ENCODE measurements at places on chromosomes 3 and 15.
A peak's percentile ranks its signal among the peaks of the same experiment; 100 is the strongest.

DNA sequence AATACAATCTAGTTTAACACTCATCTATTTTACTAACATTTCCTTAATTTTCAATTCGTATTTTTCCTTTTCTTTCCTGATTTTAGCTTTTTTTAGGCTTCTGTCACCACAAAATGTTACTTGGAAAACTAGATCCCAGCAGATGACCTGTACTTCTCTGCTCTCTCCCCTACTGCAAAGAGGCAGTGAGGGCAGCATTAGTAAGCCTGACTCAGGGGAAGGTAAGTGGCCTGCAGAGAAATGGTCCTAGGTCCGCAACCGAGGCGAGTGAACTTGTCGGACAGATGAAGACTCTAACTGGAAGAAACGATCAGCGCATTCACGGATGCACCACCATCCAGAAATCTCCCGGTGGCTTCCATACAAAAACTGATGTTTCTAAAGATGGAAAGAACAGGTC lies 20.4 kb downstream of the TMEM43 start:
- DNase-seq = no peak

GRCh38 chr3:182633186-182633585 lies 160.1 kb upstream of the ATP11B start:
- DNase-seq = no peak

DNA sequence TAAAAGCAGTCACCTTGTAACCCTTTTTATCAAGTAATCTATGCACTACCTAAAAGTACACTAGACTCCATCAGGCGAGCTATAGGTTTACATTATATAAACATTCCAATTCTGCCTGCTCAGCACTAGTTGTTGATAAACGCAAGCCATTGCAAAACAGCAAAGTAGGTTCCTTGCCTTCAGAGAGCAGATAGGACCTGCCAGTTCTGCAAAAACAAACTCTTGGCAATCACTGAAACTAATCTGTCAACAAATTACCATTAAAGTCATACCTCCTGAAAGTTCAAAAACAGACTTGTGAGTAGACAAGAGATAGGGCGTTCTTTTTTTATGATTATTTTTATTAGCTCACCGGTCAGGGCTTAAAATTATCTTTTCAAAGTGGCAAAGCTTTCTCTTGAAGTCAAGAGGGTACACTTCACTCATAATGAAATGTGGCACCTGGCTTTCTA lies 392.5 kb downstream of the FOXP1 start:
- no peak for DNase-seq

GRCh38 chr3:41436983-41437382 lies 237.7 kb downstream of the CTNNB1 start:
- no peak for DNase-seq

DNA sequence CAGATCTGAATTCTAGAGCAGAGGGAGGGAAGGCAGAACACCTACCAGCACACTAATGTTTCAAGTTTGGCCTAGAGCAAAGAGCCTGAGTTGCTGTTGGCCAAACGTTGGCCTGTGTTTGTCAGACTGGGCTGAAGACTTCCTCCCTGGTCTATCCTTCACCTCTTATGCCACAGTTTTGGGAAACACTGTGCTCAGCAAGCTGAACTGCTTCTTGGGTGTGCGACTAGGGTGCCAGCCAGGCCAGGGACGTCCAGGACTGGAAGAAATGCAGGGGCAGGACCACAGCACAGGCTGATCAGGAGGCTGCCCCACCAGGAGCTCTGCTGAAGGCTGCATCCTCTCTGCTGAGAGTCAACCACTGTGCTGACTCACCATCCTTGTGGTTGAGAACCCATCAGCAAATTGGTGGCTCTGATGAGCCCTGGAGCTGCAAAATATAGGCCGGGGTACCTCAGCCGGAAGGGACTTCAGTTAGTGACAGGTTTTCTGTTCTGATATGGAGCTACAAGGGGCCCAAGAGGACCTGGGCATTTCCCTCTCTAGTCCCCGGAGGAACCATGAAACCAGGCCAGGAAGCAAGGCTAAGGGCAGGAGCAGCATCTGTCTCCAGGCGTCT lies 131.6 kb upstream of the RASGRP1 start:
- DNase-seq = no peak

GRCh38 chr15:41022487-41023090 lies 69.3 kb downstream of the CHAC1 start:
- peak; percentile 59 for DNase-seq

DNA sequence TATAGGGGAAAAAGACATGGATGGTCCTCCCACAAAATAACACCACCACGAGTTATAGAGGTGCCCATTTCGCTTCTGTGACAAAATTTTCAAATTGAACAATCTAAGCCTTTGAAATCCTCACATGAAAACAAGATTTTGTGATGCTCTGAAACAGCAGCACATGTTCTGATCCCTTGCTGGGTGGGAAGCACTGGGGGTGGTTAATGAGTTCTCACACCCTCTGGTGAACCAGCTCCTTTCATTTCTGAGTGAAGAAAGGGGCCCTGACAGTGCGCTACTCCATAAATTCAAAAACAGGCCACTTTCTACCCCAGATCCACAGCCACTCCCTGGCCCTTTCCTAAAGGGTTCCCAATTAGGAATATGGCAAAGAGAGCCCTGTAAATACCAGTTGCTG lies 129.3 kb downstream of the TNIK start:
- no peak for DNase-seq

- DNase-seq = no peak
Measured at GRCh38 chr3:45272828-45273470, 46.9 kb upstream of the TMEM158 start.

DNA sequence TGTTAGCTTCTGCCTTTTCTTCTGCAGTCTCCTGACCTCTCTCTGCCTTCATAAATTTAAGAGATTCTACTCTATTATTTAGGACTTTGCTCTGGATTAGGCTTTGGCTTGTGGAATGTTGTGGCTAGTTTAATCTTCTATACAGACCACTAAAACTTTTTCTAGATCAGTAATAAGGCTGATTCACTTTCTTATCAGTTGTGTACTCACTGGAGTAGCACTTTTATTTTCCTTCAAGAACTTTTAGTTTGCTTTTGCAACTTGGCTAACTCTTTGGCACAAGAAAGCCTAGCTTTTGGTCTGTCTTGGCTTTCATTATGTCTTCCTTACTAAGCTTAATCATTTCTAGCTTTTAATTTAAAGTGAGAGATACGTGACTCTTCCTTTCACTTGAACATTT lies 265.5 kb upstream of the TBC1D5 start:
- DNase-seq = no peak

DNA sequence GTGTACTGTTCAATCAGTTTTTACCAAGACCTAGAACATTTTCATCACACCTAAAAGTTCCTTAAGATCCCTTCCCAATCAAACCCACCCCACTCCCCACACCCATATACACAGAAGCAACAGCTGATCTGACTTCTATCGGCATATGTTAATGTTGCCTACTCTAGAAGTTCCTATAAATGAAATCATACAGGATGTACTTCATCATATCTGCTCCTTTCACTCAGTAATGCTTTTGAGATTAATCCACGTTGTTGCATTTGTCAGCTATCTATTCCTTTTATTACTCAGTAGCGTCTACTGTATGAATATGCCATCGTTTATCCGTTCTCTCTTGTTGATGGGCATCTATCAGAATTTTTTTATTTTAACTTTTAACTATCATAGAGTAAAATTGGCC lies 14.3 kb upstream of the FILIP1L start:
- DNase-seq = no peak

DNA sequence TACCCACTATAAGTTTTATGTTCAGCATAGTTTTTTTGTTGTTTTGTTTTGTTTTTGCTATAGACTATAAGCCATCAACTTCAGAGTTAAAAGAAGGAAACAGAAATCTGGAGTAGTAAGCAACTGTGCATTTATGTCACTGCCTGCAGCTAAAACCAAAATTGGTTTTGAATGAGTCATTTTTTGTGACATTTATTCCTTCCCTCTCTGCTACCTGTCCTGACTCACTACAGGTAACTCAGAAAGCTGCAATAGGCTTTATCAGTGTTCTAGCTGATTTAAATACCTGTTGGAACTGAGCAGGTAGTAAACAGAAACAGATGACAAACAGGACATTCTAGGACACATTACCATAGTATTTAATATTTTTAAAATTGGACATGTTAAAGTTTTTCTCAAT lies 393.3 kb upstream of the WNT5A start:
- DNase-seq = no peak

DNA sequence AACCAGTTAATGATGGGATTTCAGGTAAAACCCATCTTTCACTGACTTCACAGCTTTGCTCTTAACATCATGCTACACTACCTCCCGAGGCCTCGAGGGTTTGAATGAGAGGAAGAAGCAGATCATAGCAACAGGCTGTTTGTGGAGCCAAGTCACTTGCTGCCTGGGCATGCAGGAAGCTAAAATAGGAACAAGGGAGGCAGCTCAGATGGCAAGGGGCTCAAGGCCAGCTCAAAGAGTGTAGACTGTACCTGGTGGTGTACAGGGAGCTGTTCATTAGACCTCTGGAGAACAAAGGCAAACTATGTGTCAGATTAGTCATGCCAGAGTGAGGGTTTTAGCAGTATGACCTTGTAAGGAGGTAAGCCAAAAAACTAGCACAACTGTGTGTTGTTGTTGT lies 28.8 kb downstream of the ARRDC4 start:
- no peak for DNase-seq

DNA sequence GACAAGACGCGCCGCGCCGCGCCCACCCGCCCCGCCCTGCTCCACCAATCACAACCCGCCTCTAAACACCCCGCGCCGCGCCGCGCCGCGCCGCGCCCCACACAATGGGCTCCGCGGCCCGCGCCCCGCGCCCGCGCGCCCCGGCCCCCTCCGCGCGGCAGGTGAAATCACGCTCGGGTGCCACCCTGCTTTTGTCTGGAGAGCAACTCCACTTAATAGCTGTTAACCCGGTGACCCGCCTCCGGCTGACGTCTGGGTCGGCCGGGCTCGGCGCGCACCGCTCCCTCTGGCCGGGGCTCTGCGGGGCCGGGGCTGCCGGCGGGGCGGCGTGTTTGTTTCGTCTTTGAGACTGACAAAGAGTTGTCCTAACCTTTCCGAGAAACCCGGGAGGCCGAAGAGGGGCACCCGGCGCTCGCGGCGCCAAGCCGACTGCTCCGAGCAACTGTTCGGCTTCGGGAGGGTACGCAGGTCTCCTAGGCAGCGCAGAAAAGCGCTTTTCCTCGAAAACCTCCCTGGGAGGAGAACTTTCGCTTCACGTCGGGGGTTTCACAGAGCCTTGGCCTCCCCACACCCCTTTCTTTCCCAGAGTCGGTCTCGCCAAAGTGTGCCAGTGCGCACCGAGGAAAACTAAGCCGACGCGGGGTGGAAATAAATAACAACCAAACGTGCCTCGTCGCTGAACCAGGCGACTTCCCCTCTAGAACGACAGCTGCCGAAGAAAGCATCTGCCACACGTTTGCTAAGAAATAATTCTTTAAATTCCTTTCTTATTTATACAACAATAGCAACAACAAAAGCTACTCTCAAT lies 518.4 kb downstream of the FOXP1 start:
- DNase-seq = peak; percentile 45
